ENCODE measurements at places on chromosomes 1 and 21.

DNA sequence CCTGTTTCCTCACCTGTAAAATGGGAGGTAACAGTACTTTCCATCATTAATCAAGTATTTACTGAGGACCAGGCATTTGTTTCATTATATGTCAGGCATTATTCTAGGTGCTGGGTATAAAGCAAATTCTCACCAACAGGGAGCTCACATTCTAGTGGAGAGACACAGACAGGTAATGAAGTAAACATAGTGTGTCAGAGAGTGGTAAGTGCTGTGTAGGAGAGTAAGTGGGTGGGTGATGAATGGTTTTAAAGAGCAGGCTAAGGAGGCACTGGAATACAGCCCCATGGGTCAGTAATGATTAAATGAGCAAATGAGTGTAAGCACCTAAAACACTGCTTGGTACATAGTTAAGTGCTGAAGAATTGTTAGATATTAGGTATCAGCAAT, 60.4 kb downstream of the DNTTIP2 start:
- no peak for DNase-seq

- DNase-seq, result no peak
Measured at GRCh38 chr21:39632796-39633442, 20.2 kb downstream of the B3GALT5 start.

DNA sequence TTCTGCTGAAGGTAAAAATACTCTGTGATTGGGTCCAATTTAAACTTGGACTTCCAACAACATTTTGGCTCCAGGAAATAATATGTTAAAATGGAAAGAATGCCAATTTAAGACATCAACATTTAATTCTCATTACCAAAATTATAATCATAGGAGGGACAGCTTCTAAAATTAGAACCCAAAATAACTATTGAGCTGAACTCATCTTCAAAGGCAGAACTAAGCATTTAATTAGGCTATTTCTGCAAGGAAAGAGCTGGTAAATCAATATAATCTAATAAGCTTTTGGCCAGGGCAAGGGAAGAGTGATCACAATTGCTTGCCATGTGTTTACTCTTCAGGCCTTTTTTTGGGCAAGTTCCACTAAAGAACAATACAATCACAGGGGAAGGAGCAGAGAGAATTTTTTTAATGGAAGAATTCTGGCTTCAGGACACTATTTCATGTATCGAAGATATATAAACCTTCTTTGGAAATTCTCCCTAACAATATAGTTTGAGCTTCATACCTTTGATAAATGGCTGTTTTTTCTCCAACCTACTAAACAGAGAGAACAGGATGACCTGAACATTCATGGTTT, 133.1 kb upstream of the PTBP2 start:
- no peak for DNase-seq

DNA sequence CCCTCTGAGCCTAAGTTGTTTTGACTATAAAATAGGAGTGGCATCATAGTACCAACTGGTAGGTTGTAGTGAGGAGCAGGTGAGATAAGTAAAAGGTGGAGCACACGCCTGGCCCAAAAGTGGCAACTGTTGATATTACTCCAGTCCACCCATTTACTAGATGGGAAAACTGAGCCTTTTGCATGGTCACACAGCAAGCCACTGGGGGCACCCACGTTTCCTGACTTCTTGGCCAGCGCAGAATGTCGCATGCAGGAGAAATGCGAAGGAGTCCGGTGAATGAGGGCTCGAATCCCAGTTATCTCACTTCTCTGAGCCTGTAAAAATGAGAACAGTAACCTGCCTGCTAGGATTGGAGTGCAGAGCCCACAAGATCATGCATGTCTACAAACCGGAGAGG, 20.8 kb downstream of the GRHL3 start:
- DNase-seq, result no peak

DNA sequence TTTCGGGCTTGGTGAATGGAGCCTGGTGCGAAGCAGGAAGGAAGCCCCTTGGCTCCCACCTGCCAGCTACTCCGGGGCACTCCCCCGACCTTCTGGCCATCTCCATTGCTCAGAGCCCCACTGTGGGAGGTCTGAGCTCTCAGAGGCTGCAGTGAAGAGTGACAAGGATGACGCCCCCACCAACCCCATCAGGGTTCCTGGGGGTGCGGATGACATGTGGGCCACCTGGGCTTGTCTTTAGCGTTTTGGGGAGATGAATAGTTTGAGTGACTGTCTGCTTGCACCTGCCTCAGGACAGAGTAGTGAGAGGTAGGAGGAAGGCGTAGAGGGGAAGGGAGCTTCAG, 43.2 kb upstream of the LBR start:
- DNase-seq, result no peak

- peak; percentile 74 for DNase-seq
Measured at GRCh38 chr1:43582162-43582566, 51.5 kb downstream of the PTPRF start.

All from endodermal cell (in vitro differentiated cells).